ENCODE measurements at places on chromosomes 3 and 15.

DNA sequence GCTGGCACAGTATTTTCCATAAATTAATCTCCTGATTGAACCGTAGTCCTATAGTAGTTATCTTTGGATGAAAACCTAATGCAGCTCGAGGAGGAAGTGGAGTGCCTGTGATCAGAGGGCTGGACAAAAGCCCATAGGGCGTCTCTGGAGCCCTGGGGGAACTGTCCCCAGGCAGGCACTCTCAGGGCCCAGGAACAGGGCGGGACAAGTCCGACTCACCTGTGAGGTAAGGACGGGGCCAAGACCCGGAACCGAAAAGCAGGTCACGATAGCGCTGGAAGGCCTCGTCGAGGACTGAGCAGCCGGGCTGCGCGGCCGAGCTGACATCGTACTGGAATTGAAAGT, 341 bp downstream of the HEXA start:
- no peak for DNase-seq

- DNase-seq, result no peak
Measured at GRCh38 chr3:87276484-87276883, at the start of gene POU1F1. POU1F1 (minus strand) TSS chr3:87276584; CDS start chr3:87276462, 122 bp downstream.

- no peak for DNase-seq
Measured at GRCh38 chr3:14890476-14890875, 56.9 kb upstream of the NR2C2 start.

GRCh38 chr3:113896930-113897329, 50.9 kb upstream of the ZDHHC23 start:
- DNase-seq, result no peak

DNA sequence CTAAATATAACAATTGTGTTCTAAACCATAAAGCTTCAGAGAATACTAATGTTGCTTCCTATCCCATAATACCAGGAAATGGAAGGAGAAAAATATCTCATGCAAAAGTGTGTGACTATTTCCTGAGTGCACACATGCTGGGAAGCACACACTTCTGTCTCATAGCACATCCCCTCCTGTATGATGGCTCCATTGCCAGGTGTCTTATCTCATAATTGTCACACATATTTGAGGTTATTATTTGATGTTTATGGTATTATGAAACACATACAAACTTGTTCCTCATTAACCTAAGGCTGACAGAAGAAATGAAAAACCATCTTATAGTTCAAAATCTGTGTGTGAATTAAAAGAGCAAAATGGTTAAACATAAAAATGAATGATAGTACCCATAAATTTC, 65.4 kb downstream of the SERP1 start:
- no peak for DNase-seq

- DNase-seq, result no peak
Measured at GRCh38 chr3:143529018-143529478, 319.2 kb downstream of the SLC9A9 start.

DNA sequence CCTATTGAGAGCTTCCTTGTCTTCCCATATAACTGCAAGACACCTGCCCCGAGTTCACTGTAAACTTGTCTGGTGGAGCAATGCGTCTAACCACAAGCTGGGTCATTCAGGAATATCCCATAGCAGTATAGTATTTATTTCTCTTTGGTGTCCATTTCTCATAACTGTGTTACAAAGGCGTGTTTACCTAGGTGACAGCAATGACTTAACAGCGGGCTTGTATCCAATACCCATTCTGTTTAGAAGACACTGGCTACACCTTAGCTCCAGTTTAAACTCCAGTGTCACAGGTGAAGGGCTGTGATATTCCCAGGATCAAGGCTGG, 24.3 kb downstream of the ATP10A start:
- no peak for DNase-seq

GRCh38 chr3:56119575-56120349, 348.5 kb downstream of the ERC2 start:
- no peak for DNase-seq

DNA sequence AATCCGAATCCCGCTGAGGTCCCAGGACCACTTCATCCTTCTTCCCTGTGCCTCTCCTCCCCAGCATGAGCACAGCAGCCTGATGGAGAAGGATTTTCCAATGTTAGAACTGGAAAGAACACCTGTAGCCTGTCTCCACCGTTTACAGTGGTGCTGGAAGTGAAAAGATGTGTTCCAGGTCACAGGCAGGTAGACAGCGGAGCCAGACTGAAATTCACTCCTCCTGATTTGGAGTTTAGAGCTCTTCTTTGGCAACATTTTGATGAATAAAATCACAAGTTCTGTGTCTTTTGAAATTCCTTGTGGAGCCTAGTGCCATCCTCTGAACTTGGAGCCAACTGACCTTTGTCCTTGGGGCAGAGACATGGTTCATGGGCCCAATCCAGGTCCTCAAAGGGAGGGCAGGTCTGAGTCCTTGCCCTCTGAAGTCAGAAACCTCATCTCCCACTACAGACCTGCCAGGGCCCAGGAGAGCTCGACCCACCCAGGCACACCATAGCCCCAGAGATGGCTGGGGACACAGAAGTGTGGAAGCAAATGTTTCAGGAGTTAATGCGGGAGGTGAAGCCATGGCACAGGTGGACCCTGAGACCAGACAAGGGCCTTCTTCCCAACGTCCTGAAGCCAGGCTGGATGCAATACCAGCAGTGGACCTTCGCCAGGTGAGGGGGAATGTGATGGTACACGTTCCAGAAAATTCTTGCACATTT, at the start of gene RTP3:
Gene RTP3, plus strand, starts transcription at position 421 of the 710 bp plus-strand sequence. Its CDS starts 87 bp downstream, at position 508.
- DNase-seq, result no peak

DNA sequence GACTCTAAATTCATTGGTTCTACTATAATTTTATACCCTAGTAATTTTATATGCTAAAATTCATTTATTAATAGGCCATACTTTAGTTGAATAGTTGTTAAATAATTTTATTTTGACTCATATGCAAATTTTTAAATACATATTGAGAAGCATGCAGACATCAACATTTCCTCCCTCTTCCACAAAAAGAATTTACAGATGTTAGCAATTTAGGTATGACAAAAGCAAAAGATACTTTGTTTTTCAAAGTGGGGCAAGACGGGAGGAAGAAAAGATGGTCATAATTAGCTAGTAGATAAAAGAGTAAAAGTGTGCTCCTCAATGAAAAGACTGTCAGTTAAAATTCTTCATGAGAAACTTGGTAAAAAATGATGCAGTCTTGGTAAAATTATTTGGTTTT, 148.9 kb upstream of the TSPAN3 start:
- no peak for DNase-seq

- no peak for DNase-seq
Measured at GRCh38 chr15:45773149-45773548, 138.3 kb downstream of the SQOR start.

GRCh38 chr3:13072600-13073325, 466 bp downstream of the IQSEC1 start:
- DNase-seq, result no peak

GRCh38 chr15:92271179-92271578, 122.5 kb upstream of the ST8SIA2 start:
- no peak for DNase-seq

GRCh38 chr3:123804676-123805075, 79.5 kb downstream of the MYLK start:
- DNase-seq, result no peak

All from stimulated activated CD4-positive, alpha-beta T cell treated with anti-CD3 and anti-CD28 coated beads, Interleukin-4, amount 100 ng/mL, for 4 hours (primary cell).